ENCODE measurements at places on chromosomes 2 and 18.

- DNase-seq = no peak
Observed at GRCh38 chr18:42925036-42925435, 190.4 kb downstream of the RIT2 start.

DNA sequence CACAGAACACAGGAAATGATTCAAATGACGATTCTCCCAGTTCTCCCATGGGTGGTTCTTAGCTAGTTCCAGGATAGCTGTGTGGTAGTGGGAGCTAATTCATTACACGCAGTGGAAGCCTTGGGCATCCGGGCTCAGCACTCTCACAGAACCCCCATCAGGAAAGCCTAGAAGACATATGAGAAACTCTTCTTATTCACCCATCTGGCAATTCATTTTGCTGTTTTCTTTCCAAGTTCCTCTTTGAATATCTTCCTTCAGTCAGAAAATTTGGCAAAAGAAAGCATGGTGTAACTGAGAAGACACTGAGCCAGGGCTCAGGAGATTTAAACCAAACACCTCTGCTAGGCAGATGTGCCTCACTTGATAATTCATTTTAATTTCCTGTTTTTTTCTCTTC lies 85.2 kb upstream of the FN1 start:
- DNase-seq = no peak

DNA sequence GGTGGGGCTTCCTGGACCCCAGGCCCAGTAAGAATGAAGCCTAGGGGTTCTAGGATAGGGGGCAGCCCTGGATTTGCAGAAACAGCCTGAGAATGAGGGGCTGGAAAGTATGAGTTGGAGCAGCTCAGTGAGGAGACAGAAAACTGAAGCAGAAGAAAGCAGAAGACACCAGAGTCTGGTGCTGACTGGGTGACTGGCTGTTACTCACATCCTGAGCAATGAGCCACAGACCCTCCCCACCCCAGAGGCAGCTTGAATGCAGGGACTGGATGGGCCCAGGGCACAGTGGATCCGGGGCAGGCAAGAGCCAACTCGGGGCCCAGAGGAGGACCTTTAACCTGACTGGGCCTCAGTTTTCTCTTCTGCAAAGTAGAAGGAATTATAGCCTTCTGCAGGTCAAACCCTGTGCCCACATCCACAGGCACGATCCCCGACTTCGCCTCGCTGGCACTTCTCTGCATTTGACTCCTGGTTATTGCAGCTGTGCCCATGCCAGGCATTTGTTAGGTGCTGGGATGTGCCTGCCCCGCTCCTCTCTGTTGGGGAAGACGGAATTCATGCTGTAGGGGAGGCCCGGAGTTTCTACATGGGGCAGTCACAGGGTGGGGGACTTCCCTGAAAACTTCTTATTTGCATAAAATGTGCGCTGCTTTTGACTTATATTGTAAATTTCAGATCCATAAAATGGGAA lies 8.5 kb downstream of the STEAP3 start:
- no peak for DNase-seq

GRCh38 chr2:185738679-185739472 lies at the start of gene FSIP2:
Gene FSIP2, plus strand, starts transcription at chr2:185738804. Its CDS starts 91 bp downstream, at chr2:185738895.
- DNase-seq = no peak

DNA sequence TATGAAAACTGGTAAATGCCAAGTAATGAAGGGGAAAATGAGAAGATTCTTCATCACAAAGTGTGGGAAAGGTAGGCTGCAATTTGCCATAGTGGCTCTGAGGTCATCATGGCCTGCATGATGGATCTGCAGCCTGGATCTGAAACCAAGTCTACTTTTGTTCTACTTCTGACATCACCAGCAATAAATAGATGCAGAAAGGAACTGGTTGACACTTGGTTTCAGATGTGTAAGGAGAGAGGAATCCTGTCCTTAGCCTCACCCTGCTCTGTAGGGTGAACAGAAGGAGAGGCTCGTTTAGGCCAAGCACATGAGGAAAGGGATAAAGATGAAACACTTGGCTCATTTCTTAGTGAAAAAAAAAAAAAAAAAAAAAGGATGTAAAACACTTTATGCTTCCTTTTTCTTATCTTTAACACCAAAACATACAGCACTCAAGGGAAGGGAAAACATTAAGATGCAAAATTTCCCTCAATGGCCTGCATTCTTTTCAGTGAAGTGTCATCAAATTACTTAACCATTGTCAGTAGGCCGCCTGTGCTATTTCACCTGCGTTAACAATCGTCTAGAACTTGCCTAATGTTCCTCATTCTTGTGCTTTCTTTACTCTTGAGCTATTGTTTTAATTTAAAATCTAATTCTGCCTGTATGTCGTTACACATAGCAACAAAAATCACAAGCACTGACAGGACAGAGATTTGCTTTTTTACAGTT lies 3.9 kb downstream of the NEB start:
- no peak for DNase-seq

DNA sequence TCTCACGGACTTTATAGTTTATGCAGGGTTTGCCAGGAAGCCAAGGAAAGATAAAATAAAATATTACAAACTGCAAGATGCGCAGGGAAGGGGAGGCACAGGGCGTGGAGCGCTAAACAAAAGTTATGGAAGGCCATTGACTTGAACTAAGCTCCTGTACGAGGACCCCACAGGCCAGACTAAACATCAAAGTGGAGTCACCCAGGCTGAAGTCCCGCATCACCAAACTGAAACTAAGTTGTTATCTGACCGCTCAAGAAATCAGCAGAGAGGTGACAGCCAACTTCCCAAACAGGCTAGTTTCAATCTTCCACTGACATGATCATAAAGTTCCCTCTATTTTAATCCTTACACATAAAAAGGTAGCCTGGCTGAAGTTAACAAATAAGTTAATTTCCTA lies 90.5 kb upstream of the YWHAQ start:
- no peak for DNase-seq

GRCh38 chr18:48833701-48834412 lies 116.9 kb downstream of the SMAD7 start:
- no peak for DNase-seq

DNA sequence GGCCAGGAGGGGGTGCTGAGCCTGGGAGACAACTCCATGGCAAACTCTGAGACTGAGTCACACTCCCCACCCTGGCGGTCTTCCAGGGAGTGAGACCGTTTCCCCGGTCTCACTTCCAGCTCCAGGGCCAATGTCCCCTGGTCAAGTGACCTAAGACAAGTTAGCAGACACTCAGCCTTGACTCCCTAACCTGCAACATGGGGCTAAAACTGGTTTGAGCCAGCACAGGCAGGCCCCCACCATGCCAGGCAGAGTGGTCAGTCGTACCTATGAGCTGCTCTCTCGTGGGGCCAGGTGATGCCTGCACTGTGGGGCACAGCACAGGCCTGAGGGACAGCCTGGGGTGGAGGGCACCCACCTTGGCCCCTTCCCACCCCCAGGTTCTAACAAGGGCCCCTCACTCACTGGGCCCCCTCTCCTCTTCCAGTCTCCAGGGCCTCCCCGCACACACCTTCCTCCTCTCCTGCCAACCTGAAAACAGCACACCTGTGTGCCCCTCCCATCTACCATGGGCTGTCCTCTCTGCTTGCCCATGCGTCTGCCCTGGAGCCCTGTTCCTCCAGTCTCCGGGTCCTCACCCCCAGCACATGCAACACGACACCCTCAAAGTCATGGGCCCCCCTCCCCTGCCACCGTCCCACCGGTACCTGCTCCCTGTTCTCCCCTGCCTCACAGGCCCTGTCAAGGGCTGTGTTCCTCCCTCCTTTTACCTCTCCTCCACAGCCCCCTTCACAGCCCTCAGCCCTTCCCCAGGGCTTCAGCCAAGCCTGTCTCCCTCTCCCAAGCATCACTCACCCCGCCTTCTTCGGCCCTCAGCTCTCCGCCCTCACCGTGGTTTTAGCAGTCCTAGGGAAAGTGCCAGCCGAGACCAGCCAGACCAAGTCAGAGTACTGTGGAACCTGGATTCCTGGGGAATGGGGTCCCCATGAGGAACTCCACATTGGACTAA lies 1.6 kb downstream of the GPR17 start:
- DNase-seq = no peak

DNA sequence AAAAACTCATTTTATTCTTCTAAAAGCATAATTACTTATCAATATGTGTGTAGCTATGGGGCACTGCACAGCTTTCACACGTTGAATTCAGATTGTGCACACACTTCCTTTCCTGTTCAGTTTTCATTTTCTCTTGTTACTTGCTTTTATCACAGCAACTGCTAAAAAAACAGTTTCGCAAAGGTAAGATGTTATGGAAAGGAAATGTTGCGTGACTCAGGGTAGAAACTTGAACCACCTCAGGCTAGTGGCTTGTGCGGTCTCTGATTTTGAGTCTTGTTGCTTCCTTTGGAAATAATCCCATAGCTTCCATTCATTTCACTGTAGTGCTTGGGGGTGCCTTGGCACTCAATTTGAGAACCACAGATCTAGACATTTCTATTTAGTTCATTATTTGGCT lies 171.9 kb downstream of the FMNL2 start:
- no peak for DNase-seq

- no peak for DNase-seq
Observed at GRCh38 chr18:39962546-39962945, 1992.5 kb upstream of the PIK3C3 start.

- DNase-seq = no peak
Observed at GRCh38 chr2:69212238-69213028, 174.6 kb downstream of the GFPT1 start.

DNA sequence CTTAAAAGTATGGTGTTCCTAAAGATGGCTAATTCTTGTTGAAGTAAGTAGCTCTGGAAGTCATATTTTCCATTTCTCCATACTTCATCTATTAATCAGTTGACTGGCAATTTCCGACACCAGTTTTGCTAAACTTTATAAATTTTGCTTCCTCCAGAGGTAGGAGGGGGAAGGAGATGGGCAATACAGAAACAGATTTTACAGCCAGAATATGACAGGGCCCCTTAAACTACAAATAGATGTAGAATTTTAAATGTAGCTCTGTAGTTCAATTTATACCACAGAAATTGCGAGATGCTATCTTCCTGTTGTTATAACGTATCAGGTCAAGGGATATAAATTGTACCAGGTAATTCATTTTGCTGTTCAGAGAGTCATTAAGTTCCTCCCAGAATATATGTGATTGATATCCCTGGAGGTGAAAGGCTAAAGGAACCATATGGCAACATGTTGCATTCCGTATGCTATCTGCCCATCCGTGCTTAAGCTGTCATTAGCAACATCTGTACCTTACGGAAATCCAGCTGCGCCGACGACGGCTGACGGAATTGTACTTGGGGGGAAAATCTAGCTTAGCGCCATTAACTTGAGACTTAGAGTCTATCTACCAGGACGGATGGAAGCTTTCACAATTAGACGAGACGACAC lies 8.4 kb upstream of the NR4A2 start:
- DNase-seq = no peak

GRCh38 chr2:208150956-208151355 lies 5.0 kb upstream of the CRYGB start:
- DNase-seq = no peak

GRCh38 chr2:157732596-157732995 lies 103.9 kb upstream of the ACVR1C start:
- no peak for DNase-seq

DNA sequence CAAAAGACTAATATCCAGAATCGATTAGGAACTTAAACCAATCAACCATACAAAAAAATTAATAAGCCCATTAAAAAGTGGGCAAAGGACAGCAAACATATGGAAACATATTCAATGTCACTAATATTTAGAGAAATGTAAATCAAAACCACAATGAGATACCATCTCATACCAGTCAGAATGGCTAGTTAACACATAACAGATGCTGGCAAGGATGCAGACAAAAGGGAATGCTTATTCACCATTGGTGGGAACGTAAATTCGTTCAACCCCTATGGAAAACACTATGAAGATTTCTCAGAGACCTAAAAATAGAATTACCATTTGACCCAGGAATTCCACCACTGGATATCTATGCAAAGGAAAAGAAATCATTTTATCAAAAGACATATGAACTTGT lies 468.2 kb upstream of the ST6GAL2 start:
- DNase-seq = no peak

- DNase-seq = no peak
Observed at GRCh38 chr2:168608796-168609195, 152.7 kb downstream of the CERS6 start.

GRCh38 chr2:162782138-162782537 lies 56.4 kb downstream of the KCNH7 start:
- no peak for DNase-seq

GRCh38 chr2:134146620-134147019 lies 107.3 kb upstream of the MGAT5 start:
- DNase-seq = no peak

DNA sequence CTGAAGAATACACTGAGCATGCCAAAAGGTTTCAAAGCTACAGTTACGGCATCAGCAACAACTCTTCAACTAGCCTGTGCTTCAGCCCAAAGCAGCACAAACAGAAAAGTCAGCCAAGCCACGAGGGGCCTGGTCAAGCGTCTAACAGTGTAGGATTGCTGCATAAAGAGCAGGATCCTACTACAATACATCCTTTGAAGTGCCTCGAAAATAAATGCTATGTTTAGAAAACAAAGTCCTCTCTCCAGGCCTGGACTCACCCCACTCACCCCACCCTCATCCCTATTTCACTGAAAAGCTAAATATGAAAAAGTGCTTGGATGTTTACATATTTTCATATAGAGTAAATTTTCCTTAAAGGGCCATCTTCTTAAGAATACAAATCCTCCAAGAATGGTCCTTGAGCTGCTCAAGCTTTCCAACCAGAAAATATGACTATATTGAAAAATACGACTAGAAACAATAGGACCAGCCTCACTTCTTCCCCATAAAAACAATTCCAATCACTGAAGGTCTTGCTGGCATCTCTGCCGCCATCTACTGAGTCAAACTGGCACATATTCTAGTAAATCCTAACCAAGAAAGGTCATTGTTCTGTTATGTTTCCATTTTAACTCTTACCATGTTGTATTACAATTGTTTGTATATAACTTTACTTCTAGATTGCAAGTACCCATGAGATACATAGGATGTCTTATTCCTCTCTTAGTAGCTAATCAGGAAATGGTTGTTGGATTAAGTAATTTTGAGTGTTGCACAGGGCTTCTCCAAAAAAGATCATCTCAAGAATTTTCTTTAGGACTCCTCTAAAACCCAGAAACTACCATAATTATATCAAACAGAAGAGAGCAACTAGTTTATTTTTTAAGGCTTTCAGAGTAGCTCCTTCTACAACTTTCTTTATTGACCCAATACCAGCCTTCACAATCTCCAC lies 63.6 kb downstream of the CLHC1 start:
- DNase-seq = peak; percentile 58

- no peak for DNase-seq
Observed at GRCh38 chr2:30736461-30737325, 70.6 kb downstream of the CAPN13 start.

- no peak for DNase-seq
Observed at GRCh38 chr2:48391616-48392015, 138.3 kb upstream of the STON1 start.

DNA sequence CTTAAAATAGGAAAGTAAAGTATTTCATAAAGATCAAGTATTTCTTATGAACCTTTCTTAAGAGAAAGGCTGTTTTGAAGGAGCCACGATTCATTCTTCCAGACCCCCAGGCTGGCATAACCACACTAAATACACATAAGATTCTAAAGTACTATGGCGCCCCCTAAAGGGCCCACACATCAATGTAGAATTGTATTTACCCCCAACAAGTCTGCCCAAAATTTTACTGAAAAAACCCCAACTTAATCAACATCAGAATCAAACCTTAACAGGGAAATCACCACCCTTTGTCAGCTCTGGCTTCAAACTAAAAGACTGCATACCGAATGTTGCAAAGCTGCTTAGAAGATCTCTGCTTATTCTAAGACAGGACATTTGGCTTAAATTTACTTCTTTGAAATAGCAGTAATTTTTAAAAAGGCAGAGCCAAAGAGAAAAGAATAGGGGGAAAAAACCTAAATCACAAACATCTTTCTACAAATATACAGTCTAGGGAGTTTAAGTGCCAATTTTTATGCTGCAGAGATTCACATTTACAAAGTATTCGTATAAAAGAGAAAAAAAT lies 20.4 kb upstream of the BCL2 start:
- no peak for DNase-seq

Measured in substantia nigra (tissue), 51 donors.